ENCODE measurements at places on chromosomes 3 and 15.
A peak's percentile ranks its signal among the peaks of the same experiment; 100 is the strongest.

DNA sequence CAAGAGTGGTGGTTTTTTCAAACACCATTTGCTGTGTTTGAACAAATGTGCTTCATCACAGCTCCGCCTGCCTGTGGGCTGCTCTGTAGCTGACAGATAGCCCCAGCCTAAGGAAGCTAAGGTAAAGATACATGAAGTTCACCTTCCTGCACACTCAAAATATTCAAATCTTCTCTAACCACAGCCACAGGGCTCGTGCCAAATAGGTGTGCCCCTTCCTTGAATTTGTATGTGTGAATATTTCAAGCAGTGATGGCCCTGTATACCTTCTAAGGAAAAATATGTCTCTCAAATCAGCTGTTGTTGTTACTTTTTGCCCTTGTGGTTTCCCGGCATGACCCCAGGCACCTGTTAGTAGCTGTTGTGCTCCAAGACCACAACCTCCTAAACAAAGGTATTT is 92.8 kb downstream of the CCNL1 start:
- no peak for DNase-seq

DNA sequence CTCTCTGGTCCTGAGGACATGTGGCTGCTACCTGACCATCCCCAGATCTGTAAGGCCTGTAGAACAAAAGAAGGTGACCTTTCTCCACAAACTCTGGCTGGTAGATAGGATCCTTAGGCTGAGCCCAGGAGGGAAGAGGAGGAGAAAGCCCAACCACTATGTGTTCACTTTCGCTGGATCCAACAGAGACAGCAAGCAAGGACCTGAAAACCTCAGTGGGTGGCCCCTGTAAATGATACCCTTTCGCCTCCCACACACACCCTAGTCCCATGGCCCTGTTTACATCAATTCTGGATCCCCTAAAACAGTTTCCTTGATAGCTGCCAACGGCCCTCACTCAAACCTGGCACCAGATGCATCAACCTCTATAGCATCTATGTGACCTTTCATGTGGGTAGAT is 22.4 kb downstream of the CCDC12 start:
- DNase-seq, result no peak

- DNase-seq, result peak; percentile 93
Measured at GRCh38 chr15:67967871-67968431, 86.2 kb upstream of the PIAS1 start.

DNA sequence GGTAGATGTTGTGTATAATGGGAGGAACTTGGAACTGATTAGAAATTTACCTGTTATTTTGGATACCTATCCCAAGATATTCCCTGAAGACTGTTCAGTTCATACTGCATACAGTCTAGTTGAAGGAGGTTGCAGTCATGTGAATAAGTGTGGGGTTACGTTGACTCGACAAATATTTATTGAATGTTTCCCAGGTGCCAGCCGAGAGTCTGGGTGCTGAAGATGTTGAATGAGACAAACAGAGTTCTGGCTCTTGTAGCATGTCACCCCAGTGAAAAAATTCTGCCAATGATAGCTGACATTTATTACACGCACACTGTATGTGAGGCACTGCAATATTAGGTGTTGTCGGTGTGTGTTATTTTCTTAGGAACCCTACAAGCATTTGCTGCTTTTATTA is 176.0 kb downstream of the KCNMB2 start:
- no peak for DNase-seq

DNA sequence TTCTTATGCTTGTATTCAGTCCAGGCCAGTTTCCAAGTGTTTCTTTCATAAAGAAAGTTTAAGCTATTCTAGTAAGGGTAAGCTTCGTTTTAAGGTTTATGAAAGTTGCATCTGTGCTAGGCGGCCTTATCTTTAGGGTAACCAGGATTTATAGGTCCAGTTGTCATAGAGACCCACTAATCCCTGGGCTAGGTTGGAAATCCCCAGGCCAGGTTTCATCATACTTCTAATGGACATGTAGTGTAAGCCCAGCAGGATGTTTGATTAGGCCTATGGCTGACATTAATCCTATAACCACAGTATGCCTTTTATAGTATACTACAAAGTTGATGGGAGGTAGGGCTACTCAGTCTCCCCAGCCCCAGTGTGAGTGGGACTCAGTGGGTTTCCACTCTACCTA is 312.4 kb downstream of the CACNA2D3 start:
- no peak for DNase-seq

DNA sequence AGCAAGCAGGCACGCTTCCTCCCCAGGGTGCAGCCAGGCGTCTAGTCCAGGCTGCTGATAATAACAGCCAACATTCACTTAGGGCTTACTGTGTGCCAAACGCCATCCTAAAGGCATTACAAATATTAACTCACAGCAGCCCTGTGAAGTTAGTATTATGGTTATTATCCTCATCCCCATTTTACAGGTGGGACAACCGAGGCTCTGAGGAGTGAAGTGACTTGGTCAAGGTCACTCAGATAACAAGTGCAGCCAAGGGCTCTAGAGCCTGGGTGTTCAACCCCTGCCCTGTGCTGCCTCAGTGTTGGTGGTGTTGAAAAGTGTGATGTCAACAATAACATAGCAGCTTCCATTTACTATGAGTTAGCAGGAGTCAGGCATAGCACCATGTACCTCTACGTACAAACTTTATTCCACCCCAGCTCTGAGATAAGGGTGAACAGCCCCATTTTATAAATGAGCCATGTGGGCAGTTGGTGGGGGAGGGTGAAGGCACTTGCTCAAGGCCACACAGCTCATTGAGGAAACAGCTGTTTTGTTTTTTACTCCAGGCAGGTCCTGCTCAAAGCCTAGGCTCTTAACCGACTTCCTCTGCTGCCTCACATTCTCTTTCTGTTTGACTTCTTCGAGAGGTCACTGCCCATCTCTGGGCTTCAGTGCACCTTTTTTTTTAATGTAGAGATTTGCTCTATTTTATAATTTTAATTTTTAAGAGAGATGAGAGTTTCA is 24.0 kb upstream of the TRH start:
- DNase-seq, result no peak

DNA sequence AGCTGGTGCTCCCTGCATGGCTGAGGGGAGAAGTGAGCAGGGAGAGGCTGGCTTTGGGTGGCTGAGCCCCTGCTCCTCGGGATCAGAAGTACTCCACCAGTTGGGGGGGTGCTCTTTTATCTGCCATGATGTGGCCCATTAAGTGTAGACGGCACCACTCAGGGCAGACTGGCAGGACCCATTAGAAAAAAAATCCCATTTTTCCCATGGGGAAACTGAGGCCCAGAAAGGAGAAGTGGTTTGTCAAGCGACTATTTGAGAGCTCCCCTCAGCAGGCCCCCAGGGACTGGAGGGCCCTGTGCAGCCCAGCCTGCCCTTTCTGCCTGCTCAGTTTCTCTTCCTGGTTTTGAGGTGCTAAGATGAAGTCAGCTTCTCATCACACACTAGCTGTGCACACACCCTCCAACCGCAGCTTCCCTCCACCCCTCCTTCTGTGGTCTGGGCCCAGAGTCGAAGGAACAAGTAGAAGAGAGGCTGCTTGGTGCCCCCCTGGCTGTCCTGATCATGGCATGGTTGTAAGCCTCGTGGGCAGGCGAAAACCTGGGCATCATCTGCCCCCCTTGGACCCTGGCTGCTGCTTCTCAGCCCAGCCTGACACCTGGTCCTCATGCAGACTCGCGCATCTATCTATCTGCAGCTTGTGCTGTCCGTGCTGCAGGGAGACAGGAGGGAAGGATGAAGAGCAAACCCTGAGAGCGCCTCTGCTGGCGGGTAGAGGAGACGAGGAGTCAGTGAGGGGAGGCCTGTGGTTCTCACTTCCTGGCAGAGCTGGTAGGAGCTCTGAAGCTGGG is 5.6 kb downstream of the CSK start:
- DNase-seq, result peak; percentile 68

DNA sequence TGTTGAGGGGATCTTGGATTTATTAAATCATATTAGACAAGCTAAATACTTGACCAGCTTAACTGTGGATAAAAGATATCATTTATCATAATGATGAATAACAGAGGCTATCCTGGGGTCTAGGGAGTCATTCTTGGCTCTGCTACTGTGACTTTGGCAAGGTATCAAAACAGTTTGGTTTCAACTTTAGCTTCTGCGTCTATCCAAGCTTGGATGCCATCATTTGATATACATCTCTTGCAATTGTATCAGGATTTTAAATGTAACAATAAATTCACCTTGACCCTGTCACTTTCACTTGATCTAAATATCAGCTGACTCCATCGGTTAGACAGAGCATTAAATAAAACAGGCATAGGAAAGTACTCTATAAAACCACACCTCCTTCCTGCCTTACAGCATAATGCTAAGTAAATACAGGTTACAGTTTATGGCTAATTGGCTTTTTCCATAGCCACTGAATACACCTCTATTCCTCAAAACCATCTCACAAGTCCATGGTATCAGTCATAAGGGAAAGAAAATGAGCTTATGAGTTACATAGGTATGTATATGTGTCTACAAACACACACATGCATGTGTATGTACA is 262.9 kb downstream of the CTNNB1 start:
- DNase-seq, result no peak

- DNase-seq, result no peak
Measured at GRCh38 chr3:61526308-61526707, 35.1 kb upstream of the PTPRG start.

Measured in eye (tissue), 1 donor.